ENCODE measurements at places on chromosomes 4 and X.

GRCh38 chr4:155889031-155889793, 14.3 kb upstream of the TDO2 start:
- no peaks in the 10 kb centered on the region for H3K27me3 ChIP-seq
- H3K4me1 ChIP-seq: no peaks in the 10 kb centered on the region
- no peak overlapping the region for H3K4me3 ChIP-seq
- H3K27ac ChIP-seq: no peak overlapping the region

- H3K4me3 ChIP-seq: no peak overlapping the region
- no peaks in the 10 kb centered on the region for H3K36me3 ChIP-seq
- no peak for DNase-seq
- no peaks in the 10 kb centered on the region for H3K27me3 ChIP-seq
These were observed 61.3 kb downstream of the ZNF81 start for GRCh38 chrX:47898024-47898423.

DNA sequence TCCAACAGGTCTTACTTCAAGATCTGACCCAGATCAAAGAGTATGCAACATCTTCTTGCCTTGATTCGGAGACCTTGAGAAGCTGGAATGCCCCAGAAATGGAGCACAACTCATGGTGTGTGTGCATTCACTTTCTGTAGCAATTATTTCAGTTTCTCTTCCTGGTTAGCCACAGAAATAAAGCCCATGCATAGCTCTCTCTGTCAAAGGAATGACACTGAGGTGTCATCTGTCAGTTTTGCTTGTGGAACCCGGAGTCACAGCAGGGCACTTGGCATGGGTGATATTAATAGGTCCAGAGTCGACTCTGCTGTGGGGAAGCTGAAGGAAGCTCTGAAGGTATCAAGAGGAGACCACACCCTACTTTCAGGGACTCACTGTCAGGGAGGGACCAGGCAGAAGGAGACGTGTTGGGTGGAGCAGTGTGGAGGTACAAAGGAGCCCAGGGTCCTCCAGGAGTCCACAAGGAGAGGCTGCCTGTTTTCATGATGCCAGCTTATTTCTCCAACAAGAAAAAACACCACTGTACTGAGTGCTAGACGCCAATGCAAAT, 10.7 kb downstream of the CLNK start:
- no peaks in the 10 kb centered on the region for H3K4me1 ChIP-seq
- no peak for DNase-seq
- no peak overlapping the region for H3K27ac ChIP-seq
- no peak overlapping the region for H3K4me3 ChIP-seq
- H3K36me3 ChIP-seq: no peaks in the 10 kb centered on the region

DNA sequence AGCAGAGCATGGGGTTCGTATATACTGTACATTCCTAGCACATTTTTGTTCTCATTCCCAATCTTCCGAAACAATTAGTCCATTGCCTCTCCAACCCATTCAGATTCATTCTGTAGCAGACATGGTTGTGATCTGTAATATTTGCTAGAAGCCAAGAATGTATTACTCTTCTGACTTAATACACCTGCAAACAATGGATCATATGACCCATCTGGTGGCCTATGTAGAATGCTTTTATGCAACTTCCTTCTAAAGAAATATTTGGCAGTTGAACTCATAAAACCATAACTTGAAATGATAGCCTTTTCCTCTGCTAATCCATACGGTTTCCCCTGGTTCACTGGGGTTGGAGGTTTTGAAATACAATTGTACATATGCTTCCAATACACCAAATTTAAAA, 32.8 kb upstream of the SGMS2 start:
- H3K27ac ChIP-seq: no peak overlapping the region
- no peak overlapping the region for H3K4me3 ChIP-seq
- no peaks in the 10 kb centered on the region for H3K4me1 ChIP-seq
- H3K27me3 ChIP-seq: no peaks in the 10 kb centered on the region

DNA sequence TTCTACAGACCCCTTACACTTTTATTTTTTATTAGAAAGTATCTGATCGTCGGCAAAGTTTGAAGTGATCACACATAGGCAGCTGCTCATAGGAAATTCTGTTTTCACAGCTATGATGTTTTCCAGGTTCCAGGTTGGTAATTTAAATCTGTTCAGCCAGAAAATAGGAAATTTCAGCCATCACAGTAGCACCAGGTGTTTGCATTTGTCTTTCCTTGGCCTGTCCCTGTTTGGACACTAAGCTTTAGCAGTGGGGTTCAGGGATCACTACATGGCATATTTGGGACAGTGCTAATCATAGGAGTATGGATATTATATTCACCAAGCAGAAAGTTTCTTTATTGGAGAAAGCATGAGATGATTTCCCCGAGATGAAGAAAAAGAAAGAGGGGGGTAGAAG, 92.9 kb downstream of the ANK2 start:
- DNase-seq: no peak
- no peaks in the 10 kb centered on the region for H3K36me3 ChIP-seq
- H3K27me3 ChIP-seq: no peaks in the 10 kb centered on the region

- no peak overlapping the region for H3K27ac ChIP-seq
- H3K27me3 ChIP-seq: no peaks in the 10 kb centered on the region
- H3K4me3 ChIP-seq: no peak overlapping the region
- H3K4me1 ChIP-seq: no peaks in the 10 kb centered on the region
- H3K36me3 ChIP-seq: no peaks in the 10 kb centered on the region
These were observed 232.8 kb downstream of the PDGFC start for GRCh38 chr4:156738766-156739165.

DNA sequence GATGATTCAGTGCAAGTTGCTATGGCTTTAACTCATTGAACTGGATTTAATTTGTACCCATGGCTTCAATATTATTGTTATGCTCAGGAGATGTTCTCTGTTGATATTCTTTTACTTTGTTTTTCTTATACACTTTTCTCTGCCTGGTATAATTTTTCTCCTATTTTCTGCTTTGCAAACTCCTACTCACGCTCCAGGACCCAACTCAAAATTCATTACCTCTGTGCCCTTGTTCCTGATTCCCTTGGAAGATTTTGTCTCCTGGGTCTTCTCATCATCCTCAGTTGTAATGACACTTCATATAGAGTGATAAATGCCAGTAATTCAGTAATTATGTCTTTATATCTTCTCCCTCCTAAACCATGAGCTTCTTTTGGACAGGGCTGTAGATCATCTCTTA, 259.9 kb upstream of the JADE1 start:
- H3K27ac ChIP-seq: no peak overlapping the region
- peaks cover 17% of the 10 kb centered on the region for H3K4me1 ChIP-seq
- H3K4me3 ChIP-seq: no peak overlapping the region
- H3K36me3 ChIP-seq: no peaks in the 10 kb centered on the region

DNA sequence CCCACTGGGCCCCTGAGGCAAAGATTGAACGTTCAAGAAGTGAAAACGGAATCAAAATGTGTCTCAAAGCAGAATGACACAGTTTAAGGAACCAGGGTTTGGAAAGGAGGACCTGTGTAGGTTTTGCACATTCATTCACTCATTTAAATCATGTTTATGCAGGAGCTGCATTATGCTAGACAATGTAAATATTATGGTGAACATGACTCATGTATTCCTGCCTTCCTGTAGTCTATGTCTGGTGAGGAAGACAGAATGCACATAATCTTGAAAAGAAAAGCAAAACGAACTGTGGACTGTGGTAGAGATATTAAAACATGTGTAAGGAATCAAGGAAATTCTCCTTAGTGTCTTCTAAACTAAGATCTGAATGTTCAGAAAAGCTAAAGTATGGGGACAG, 311.8 kb upstream of the SMIM31 start:
- H3K27ac ChIP-seq: no peak overlapping the region
- no peak overlapping the region for H3K4me3 ChIP-seq
- H3K4me1 ChIP-seq: peaks cover 5% of the 10 kb centered on the region
- no peaks in the 10 kb centered on the region for H3K27me3 ChIP-seq
- no peaks in the 10 kb centered on the region for H3K36me3 ChIP-seq

DNA sequence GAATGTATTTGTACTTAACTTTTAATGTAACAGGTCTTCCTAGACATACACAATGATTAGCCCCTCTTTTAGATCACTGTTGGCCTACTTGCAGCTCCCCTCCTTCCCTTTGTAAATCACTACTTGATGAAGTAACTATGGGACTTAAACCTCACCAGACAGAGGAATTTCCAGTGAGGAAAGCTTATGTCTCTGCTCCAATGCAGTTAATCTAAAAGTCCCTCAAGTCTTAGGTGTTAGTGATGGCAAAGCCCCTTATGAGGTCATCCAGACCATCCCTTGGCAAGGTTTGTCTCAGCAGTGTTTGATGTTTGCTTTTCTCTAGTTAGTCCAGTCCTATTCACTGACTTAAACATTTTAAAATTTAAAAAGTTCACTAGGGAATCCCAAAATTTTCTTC, 877.3 kb upstream of the INTU start:
- no peak for DNase-seq
- H3K27me3 ChIP-seq: no peaks in the 10 kb centered on the region
- H3K36me3 ChIP-seq: no peaks in the 10 kb centered on the region

GRCh38 chrX:119871599-119872395, at the start of the genes NDUFA1 and RNF113A:
TSS of gene NDUFA1 (plus strand) at chrX:119871832. CDS start at chrX:119871912, 80 bp downstream.
TSS of gene RNF113A (minus strand) at chrX:119871733. CDS start at chrX:119871613, 120 bp downstream.
- H3K4me3 ChIP-seq: peak within 1 kb of the TSS; percentile 74
- H3K27me3 ChIP-seq: no peaks in the 10 kb centered on the region
- peaks cover 6% of the 10 kb centered on the region for H3K4me1 ChIP-seq
- DNase-seq: peak; percentile 55
- peak within 1 kb of the TSS; percentile 94 for H3K27ac ChIP-seq
- H3K36me3 ChIP-seq: 0 out of 2 replicates have a peak, but pooled peaks cover 3% of the 10 kb centered on the region

GRCh38 chrX:21975812-21976211, 35.3 kb downstream of the SMS start:
- H3K36me3 ChIP-seq: peaks cover 12% of the 10 kb centered on the region
- H3K27ac ChIP-seq: no peak overlapping the region
- H3K4me3 ChIP-seq: no peak overlapping the region
- no peak for DNase-seq
- no peaks in the 10 kb centered on the region for H3K27me3 ChIP-seq

- H3K27me3 ChIP-seq: no peaks in the 10 kb centered on the region
- no peak overlapping the region for H3K4me3 ChIP-seq
- no peak overlapping the region for H3K27ac ChIP-seq
- H3K4me1 ChIP-seq: peaks cover 2% of the 10 kb centered on the region
- no peak for DNase-seq
These were observed 8.1 kb downstream of the GAB1 start for GRCh38 chr4:143344774-143345173.

- no peak overlapping the region for H3K4me3 ChIP-seq
- H3K36me3 ChIP-seq: no peaks in the 10 kb centered on the region
- H3K4me1 ChIP-seq: peaks cover 13% of the 10 kb centered on the region
- no peak for DNase-seq
- H3K27ac ChIP-seq: no peak overlapping the region
These were observed 3.4 kb downstream of the AIFM1 start for GRCh38 chrX:130162094-130162735.

- H3K4me3 ChIP-seq: no peak overlapping the region
- H3K27me3 ChIP-seq: no peaks in the 10 kb centered on the region
- H3K36me3 ChIP-seq: no peaks in the 10 kb centered on the region
- H3K27ac ChIP-seq: no peak overlapping the region
- no peaks in the 10 kb centered on the region for H3K4me1 ChIP-seq
- no peak for DNase-seq
These were observed 496.7 kb downstream of the SPRY1 start for GRCh38 chr4:123893011-123893981.

- H3K4me1 ChIP-seq: no peaks in the 10 kb centered on the region
- H3K36me3 ChIP-seq: 0 out of 2 replicates have a peak, but pooled peaks cover 6% of the 10 kb centered on the region
- no peak overlapping the region for H3K27ac ChIP-seq
- DNase-seq: no peak
These were observed 102.4 kb downstream of the ADGRA3 start for GRCh38 chr4:22413471-22413870.

DNA sequence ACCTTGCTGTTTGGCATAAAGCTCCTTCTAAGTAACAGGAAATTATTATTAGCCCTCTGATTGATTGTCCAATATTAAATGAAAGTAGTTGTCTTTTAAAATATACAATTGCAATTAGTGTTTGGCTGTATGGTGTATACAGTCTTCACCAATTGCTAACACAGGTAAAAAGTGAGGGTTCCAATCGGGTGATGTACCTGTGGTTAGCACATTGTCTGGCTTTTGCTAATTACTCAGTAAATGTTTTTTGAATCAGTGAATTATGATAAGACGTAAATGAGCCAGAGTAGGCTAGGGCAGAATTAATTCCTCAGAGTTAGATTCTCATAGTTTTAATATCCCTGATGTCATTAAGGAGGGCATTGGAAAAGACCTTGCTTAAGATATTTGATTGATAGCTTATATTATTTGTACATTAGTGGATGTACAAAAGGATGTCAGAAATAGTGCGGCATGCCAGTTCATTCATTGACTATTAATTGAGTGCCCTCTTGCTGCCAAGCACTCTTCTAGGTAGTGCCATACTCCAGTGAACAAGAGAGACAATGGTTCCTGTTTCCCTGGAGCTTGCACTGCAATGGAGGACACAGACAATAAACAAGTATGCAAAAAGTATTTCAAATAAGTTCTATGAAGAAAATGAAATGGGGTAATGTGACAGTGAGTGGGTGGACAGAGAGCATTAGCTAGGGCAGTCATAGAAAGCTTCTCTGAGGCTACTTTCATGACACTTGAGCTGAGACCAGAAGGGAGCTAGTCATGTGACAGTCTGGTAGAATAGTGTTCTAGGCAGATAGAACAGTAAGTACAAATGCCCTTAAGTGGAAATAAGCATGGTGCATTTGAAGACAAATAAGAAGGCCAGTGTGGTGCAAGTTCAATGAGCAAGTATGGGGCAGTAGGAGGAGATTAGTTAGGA, 205.9 kb upstream of the CASK start:
- no peak overlapping the region for H3K27ac ChIP-seq
- DNase-seq: no peak
- H3K36me3 ChIP-seq: no peaks in the 10 kb centered on the region
- H3K4me1 ChIP-seq: no peaks in the 10 kb centered on the region
- H3K4me3 ChIP-seq: no peak overlapping the region

- H3K4me1 ChIP-seq: no peaks in the 10 kb centered on the region
- H3K27ac ChIP-seq: no peak overlapping the region
- H3K4me3 ChIP-seq: no peak overlapping the region
- no peaks in the 10 kb centered on the region for H3K27me3 ChIP-seq
These were observed 301.9 kb upstream of the ARSJ start for GRCh38 chr4:114281164-114281960.

GRCh38 chr4:112885897-112886296, 163.6 kb upstream of the ANK2 start:
- no peaks in the 10 kb centered on the region for H3K36me3 ChIP-seq
- no peak overlapping the region for H3K4me3 ChIP-seq
- no peaks in the 10 kb centered on the region for H3K27me3 ChIP-seq
- H3K4me1 ChIP-seq: no peaks in the 10 kb centered on the region

DNA sequence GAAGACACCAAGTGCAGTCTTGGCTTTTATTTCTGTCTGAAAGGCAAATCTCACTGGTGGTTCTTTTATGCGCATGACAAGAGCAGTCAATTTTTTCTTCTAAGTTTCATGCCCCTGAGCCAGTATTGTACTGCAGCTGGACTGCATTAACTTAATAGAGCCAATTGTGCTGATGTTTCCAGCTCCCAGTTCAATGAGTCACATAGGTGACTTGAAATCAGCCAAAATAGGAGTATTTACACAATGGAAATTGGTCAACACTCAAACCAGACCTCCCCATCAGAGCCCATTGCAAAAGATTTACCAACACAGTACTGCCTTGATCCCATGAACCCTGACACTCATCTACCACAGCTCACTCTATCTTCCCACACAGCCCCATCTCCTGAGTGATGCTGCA, 100.3 kb upstream of the GUCY1A1 start:
- H3K4me3 ChIP-seq: no peak overlapping the region
- DNase-seq: no peak
- no peak overlapping the region for H3K27ac ChIP-seq
- H3K4me1 ChIP-seq: no peaks in the 10 kb centered on the region
- H3K36me3 ChIP-seq: no peaks in the 10 kb centered on the region

Data from HCT116 (cell line).